Central memory CD4-positive, alpha-beta T cell (primary cell): ENCODE measurements at places on chromosomes 2 and 18.

DNA sequence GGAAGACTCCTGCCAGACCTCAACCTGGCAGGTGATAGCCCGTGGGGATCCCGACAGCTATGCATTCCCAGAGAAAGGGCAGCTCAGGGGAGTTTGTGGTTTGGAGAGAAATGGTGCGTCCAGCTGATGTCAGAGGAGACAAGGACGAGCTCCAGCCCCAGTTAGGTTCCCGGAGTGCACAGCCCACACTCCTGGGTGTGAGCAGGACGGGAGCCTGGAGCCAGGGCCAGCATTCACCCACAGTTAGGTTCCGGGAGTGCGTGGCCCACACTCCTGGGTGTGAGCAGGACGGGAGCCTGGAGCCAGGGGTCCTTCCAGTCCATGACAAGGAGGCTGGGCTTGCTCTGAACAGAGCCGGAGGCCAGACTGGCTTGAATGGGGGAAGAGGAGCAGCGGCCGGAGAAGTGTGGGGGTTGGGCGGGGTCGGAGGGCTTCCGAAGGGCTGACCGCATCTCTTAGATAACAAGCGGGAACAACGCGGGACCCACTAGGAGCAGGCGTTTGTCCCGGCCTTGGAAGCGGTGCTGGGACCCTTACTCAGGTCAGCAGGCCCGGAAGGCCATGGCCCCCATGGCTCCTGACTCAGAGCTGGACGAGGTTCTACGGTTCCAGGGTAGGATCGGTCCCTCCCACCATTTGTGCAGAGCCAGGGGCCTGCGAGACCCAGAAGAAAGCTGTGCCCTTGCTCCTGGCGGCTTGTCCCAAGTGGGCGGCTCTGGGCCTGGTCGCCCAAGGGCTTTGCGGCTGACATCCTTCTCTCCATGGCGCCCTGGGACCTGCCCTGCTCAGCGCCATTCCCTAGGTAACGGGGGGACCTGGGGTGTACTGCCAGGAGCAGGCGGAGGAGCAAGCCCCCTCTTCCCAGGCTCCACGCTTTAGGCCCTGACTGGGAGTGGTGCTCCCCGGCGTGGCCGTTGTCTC is 185.6 kb downstream of the RTP5 start:
- DNase-seq = no peak

DNA sequence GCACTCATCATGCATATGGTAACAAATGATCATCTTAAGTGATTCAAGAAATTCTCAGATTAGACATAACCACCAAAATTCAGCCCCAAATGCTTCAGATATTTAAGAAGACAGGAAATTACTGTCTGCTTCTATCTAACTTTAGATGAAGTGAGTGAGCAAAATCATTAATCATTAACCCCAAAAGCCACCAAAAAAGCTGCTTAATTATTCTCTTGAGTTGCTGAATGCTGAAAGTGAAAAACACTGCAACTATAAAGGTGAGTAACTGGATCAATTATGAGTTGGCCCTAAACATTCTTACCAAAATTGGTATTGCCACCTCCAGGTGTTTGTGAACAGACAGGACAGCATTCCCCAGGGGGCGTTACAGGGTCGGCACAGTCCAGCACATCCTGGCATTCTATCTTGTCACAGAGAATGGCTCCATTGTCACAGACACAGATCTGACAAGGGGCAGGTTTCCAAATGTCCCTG is 69.6 kb downstream of the COL5A2 start:
- no peak for DNase-seq

DNA sequence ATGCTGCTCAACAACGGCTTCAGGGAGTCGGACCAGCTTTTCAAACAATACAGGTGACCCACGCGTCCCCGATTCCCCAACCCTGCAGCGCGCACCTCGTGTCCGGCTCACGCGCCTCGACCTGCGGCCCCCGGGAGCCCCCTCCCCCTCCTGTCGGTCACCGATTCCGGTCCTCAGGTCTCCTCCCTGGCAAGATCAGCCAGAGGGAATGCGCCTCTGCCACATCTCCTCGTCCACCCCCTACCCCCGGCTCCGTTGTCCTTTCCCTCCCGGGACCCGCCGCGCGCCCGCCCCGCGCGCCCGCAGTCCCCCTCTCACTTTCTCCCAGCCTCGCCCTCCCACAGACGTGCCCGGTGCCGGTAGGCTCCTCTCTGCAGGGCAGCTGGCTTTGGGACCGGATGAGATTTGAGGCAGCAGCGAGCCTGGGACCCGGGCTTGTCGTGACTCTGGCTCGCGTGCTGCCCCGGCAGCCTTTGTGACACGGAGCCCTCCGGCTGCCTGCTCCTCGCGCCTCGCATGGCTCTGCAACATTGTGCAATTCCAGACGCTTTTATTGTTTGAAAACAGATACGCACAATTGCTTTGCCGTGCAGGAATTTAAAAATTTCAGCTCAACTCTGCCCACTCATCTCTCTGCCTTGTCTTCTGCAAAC is 558 bp downstream of the TTC39C start:
- DNase-seq = peak; percentile 43

DNA sequence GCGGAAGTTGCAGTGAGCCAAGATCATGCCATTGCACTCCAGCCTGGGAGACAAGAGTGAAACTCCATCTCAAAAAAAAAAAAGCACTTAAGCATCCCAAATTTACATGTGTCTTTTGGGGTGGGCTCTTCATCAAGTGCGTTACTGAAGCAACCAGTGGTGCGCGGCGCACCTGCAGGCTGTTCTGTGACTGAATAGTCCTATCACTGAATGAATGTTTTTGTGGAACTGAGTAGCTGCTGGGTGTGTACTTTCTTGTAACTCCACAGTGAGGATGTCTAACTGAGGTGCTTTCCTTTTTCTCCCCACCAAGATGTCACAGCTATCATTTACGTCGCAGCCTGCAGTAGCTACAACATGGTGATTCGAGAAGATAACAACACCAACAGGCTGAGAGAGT is 17.0 kb downstream of the CHMP1B start:
- DNase-seq = no peak

GRCh38 chr2:128642316-128642715 is 323.6 kb upstream of the HS6ST1 start:
- DNase-seq = no peak

- DNase-seq = no peak
These were observed 14.4 kb upstream of the RAB17 start for GRCh38 chr2:237604960-237605359.

DNA sequence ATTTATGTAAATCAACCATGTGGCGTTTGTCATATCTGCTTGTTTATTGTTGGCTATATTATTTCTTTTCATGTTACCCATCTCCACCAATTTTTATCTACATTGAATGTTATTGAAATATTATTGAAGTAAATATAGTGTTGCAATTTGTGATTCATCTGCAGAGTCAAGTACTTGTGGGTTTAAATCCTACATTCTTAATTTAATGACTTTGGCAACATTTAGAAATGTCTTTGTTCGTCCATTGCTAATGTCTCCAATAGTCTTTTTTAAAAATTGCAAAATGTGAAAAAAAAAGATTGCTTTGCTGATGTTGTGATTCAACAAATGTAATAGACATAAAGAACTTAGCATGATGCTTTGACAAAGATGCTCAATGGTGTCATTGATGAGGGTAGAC is 1572.8 kb upstream of the PIK3C3 start:
- DNase-seq = no peak

DNA sequence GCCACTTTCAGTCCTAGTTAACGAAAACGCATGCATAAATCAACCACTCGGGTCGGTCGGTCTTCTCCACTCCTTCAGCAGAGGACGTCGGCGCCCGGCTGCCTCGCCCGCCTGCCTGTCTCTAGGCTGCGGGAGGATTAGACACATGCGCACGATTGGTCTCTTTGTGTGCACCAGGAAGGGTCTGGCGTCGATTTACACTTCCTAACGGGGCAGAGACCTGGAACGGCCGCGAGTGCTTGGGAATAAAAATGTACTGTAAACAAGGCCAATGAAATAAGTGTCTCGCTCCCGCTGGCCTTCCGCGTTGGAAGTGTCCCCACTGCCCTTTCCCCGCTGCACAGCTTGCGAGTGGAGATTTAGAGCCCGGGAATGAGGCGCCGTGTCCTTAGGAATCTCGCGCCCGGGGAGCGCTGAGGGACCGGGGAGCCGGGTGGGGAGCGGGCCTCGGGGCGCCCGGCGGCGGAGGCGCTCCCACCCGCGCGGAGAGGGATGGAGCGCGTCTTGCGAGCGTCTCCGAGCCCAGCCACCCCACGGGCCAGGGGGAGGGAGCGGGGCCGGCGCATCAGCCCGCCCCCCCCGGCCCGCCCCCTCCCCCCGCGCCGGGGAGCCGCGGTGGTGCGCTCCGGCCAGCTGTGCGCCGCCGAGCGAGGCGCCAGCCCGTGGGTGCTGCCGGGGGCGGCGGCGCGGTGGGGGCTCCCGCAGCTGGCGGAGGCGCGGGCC is at the start of gene DOK6:
TSS of gene DOK6 (plus strand) at position 636 of the 723 bp plus-strand sequence.
- no peak for DNase-seq

- DNase-seq = no peak
These were observed 13.2 kb downstream of the EVA1A start for GRCh38 chr2:75547345-75548035.

DNA sequence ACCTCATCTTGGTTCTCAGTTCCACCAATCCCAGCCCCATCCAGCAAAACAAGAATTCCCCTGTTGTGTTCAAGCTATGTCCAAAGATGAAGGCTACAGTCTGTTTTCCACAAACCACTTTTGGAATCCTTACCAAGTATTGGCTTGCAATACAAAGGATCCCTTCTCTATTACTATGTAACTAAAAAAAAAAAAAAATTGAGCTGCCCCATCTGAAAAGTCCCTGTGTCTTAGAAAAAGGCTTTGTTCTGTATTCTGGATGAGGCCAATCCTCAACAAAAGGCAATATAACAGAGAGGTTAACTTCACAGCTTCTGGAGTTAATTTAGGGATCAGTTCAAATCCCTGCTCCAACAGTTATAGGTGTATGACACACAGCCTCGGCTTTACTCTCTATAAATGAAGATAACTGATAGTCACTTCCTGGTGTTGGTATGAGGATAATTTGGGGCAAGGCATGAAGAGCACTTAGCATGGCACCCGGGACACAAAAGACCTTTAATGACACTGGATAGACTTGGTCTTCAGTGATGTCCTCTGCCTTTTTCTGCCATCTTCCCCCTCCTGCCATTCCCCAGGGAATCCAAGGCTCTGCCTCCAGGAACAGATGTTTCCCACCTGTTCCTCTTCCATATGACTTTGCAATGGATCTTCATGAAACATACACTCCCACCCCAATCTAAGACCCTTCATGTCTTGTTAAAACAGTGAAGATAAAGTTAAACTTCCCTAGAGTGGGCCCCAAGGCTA is 61.2 kb upstream of the ATL2 start:
- no peak for DNase-seq

DNA sequence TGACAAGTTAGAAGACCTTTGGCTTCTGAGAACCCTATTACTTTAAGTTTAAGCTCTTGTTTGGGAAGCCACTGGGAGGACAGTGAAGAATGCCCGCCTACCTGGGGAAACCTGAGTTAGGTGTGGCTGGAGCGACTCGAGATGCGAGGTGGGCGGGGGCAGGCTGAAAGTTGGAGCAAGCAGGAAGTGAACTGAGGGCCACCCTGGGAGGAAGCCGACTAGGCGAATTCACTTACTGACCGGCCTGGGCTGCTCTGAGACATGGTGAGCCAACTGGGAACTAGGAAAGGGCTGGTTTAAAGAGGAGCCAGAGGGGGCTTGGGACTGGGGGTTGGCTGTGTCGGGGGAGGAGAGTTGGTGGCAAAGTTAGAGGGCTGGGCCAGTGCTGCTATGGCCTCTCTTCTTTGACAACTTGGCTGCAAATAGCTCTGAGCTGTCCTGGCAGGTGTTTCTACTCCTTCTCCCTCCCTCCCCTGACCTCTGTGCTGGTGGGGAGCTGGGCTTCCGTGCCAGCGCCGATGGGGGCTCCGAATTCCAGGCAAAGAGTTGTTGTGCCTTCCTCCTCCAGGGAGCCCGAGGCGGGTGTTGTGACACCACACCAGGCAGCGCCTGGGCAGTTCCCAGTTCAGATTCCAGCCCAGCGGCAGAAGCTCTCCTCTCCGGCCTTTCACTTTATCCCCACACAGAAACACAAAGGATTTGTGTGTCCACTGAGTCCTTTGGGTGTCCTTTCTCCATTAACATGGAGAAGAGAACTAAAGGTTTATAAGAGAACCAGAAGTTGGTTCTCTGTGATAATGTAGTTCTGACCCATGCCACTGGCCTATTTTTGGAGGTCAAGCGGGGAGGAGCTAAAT is at the start of gene VAMP8:
TSS of gene VAMP8 (plus strand) at position 201 of the 857 bp plus-strand sequence. CDS start at position 262, 61 bp downstream.
- DNase-seq = peak; percentile 56

- no peak for DNase-seq
These were observed 347.3 kb upstream of the HNRNPA3 start for GRCh38 chr2:176865336-176865735.

DNA sequence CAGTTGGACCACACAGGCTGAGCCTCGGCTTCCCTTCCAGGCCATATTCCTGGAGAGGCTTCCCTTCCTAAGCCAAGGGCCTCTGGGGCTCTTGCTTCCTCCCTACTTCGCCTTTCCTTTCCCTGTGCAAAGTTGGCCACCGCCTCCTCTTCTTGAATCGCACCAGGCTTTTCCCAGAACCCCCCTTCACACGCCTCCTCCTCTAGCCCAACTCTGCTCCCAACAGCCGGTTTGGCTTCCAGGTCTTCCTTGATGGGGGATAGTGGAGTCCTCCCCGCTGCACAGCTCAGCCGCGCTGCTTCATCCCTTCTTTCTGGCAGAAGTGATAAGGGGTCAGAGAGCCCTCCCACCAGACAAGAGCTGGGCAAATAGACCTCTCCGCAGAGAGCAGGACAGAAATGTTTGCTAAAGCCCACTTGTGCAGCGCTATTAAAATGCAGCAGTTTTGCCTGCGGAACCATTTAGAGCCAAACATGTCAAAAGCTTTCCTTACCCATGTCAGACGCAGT is 56.4 kb downstream of the SNORC start:
- no peak for DNase-seq

DNA sequence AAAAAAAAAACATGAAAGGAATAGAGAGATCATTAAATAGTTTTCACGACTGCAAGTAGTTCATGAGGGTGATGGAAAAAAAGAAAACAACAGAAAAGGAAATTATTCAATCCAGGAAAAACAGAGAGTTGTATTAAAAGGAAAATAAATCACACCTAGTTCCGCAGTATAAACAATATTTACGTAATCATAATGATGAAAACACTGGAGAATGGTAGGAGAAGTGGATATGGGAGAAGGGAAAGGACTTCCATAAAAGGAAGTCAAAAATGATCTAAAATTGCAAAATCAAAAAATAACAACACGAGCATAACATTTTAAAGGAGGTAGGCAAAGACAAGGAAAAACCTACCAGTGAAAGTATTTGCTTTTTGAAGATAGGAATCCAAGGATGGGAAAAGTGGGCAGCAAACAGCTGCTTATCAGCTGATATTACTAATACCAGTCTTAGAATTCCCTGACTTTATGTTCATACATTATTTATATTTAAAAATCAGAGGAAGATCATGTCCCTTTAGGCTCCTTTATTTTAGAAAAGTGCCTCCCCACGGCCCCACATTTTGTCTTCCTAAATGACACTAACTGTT is 160.8 kb downstream of the NBAS start:
- no peak for DNase-seq

- DNase-seq = no peak
These were observed 277.0 kb downstream of the CTNNA2 start for GRCh38 chr2:79789811-79790210.

- DNase-seq = peak; percentile 19
These were observed 25.2 kb downstream of the MYCN start for GRCh38 chr2:15965564-15966019.

- no peak for DNase-seq
These were observed 23.1 kb downstream of the COL3A1 start for GRCh38 chr2:188997263-188997662.

- DNase-seq = no peak
These were observed 1143.6 kb upstream of the ACVR2A start for GRCh38 chr2:146701183-146701582.
